Germinal center (tissue), 1 donor: ENCODE measurements at places on chromosomes 7 and 10.

GRCh38 chr10:59384761-59385160 is 22.4 kb upstream of the FAM13C start:
- DNase-seq: no peak

- DNase-seq: peak; percentile 7
Observed at GRCh38 chr7:104643587-104644217, 315.3 kb downstream of the LHFPL3 start.

GRCh38 chr7:150415161-150416153 is 35.0 kb upstream of the GIMAP8 start:
- DNase-seq: no peak

- DNase-seq: no peak
Observed at GRCh38 chr10:86317949-86318725, 48.5 kb downstream of the GRID1 start.

- DNase-seq: no peak
Observed at GRCh38 chr7:30202671-30203070, 67.9 kb downstream of the MTURN start.

DNA sequence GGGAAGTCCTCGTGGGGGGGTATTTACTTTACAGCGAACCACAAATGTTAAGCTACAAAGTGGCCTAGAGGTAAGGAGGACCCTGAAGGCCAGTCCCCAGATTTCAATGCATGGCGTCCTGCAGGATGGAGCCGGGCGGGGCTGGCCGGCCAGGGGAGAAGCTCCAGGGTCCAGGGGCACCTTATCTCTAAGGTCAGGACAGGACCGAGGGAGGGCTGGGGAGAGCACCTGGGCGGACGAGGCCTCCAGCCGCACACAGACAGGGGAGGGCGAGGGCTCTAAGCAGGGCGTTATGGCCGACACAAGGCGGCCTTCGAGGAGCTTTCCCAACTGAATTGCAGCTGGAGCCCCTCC is 96.4 kb upstream of the DIP2C start:
- no peak for DNase-seq

GRCh38 chr10:4450981-4451908 is 374.8 kb upstream of the AKR1E2 start:
- no peak for DNase-seq

- no peak for DNase-seq
Observed at GRCh38 chr10:126080879-126081411, 184.6 kb downstream of the FANK1 start.

GRCh38 chr10:87503886-87504285 is 807 bp upstream of the MINPP1 start:
- DNase-seq: no peak

- peak; percentile 50 for DNase-seq
Observed at GRCh38 chr7:98165827-98166667, 45.2 kb upstream of the BHLHA15 start.

DNA sequence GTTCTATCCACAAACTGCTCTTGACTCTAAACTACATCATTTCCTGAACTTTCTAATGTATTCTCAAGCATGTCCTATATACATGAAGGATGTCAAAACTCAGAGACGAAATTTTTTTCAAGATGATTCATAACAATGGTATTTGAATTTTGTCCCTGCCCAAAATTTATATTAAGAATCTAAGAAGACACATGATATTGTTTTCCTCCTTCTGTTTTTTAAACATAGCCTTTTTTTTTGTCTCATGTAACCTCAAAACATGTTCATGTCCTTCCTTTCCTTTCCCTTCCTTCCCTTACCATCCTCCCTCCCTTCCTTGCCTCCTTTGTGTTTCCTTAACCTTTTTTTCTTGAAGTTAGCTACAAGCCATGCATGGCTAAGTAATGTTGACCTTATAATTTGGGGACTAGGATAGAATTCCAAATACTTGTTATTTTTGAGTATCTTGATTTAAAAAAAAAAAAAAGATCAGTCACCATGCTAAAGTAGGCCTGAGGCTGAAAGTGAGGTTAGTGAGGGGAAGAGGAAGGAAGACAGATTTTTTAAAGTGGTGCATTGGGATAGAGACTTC is 163.0 kb downstream of the SUGCT start:
- no peak for DNase-seq

DNA sequence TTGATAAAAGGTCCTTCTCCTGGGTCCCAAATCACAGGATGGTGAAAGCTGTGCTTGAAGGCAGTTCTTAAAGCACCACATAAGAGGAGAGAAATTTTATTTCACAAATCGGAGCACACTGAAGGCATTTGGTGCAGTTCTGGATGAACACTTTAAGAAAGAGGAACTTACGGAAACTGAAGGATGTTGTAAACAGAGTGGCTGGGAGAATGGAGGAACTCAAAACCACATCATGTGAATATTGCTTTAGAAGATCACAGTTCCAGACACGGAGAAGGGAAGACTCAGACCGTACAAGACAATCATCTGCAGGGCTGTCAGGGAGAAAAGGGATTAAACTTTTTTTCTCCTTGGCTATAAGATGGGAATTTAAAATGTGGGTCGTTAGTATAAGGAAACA is 9.0 kb upstream of the GPR141 start:
- no peak for DNase-seq

DNA sequence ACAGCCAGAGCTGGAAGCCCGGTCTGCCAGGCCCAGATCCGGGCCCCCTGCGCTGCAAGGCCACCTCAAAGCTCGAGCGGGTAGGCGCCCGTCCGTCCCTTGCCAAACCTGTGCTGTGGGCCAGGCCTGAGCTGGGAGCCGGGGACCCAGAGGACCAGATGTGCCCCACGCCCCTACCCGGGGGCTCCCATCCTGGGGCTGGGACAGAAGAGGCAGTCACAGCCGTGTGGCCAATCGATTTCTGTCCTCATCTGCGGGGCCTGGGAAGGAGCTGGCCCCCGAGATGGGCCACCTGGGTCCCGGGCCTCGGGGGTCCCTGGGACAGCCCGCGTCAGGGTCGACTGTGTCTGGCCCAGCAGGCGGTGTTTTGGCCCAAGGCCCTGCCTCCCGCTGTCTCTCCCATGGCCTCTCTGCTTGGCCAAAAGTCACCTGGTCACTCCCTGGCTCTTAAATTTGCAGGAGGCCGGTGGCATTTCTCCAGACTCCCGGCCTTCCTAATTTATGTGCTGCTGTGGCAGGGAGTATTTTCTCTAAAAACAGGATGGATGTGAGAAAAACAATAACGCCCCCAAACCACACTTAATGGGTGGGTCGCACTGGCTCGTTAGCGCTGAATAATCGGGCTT is 63.8 kb downstream of the UNCX start:
- no peak for DNase-seq

DNA sequence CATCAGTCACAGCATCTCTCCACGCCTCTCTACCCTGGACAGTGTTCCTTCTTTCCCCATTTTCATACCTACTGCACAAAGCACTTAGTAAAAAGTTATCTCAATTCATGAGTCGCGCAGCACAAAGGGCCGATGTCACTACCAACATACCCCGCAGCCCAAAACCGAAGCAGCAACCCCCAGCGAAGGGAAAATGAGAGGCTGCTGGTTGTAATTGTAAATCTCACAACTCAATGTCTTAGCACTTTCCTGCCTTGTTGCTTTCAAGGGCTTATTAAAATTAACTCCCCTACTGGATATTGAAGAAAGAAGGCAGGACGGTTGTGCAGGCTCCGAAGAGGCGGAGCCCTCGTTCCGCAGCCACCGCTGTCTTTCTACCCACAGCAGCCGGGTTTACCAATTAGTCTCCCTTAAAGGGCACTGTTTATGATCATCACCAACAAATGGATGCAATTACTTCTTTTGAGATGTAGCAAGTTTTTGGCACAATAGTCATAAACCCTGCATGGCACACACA is 6.5 kb downstream of the DIP2C start:
- no peak for DNase-seq

- no peak for DNase-seq
Observed at GRCh38 chr7:30470163-30470770, 8.3 kb downstream of the NOD1 start.

GRCh38 chr10:88232983-88233543 is 350.1 kb downstream of the RNLS start:
- DNase-seq: no peak

- peak; percentile 61 for DNase-seq
Observed at GRCh38 chr7:140326116-140326928, 72.0 kb downstream of the SLC37A3 start.

DNA sequence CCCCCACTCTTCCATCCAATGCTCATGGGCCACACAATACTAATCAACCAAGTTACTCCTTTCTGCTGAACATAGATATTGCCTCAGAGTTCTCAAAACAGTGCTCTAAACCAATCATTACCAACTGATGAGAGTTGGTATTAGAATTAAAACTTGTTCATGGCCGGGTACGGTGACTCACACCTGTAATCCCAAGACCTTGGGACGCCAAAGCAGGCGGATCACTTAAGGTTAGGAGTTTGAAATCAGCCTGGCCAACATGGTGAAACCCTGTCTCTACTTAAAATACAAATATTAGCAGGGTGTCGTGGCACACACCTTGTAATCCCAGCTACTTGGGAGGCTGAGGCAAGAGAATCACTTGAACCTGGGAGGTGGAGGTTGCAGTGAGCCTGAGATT is 8.2 kb downstream of the TM9SF3 start:
- DNase-seq: no peak

GRCh38 chr7:32103361-32103760 is 33.2 kb upstream of the PDE1C start:
- DNase-seq: no peak

DNA sequence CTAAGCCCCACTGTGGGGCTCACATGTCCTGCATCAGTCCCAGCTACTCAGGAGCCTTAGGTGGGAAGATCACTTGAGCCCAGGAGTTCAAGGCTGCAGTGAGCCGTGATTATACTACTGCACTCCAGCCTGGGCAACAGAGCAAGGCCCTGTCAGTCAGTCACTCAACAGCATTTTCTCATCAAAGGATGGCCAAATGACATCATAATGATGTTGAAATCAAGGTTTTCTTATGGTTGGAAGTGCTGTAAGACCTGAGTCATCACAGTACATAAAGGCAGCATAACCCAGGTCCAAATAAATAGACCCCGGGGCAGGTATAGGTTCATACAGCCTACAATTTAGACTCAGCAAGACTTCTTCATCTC is 341.1 kb downstream of the PARD3 start:
- no peak for DNase-seq

DNA sequence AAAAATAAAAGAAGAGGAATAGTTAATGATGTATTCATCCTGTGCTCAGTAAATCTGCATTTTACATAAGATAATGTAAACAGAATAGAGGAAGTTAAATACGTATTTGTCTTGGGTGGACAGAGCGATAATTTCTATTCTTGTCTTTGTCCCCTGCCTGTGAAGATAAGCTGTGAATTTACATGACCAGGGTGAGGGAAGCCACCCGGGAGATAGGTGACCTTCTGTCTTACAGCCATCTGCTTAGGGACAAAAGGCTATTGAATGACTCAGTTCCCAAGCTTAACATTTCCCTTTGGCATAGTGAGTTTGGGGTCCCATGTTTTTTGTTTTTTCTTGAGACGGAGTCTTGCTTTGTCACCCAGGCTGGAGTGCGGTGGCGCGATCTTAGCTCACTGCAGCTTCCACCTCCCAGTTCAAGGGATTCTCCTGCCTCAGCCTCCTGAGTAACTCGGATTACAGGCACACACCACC is 88.7 kb upstream of the KCTD7 start:
- no peak for DNase-seq

GRCh38 chr7:117731455-117731854 is 141.8 kb downstream of the CTTNBP2 start:
- no peak for DNase-seq

DNA sequence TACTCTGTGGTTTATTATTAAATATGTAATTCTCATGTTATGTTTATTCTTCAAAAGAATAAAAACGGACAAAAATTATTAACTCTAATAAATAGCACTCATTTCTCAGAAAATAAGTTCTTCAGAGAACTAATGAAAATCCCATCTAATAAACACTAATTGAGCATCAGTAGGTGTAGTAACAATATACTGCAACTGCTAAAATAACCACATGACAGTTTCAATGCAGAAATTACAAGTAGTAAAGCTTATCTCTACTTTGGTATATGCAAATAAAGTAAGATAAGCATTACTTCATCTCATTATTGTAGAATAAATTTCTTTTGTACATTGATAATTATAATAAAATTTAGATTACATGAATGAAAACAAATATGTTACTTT is 56.4 kb upstream of the DKK1 start:
- no peak for DNase-seq

DNA sequence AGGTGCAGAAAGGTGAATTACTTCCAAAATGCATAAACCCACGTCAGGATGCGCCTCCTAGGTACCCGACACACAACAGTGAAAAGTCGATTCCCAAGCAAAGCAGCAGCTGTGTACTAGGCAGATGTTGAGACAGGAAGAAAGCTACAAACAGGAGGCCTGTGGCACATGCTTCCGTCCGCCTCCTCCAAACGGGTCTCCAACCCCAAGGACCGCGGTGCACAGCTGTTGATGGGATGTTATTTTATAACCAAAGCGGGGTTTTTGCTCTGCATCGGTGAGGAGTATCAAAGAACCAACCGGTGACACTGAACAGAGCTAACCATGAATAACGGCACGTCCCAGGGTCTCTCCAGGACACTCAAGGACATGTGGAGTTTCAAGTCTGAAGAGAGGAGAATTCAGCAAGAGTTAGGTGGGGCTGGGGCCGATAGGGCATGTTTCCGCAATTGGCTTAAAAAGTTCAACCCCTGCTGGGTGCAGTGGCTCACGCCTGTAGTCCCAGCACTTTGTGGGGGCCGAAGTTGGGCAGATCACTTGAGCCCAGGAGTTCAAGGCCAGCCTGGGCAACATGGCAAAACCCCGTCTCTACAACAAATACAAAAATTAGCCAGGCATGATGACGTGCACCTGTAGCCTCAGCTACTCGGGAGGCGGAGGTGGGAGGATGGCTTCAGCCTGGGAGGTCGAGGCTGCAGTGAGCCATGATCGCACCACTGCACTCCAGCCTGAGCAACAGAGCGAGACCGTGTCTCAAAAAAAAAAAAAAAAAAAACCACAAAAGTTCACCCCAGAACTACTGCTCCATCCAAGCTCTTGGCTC is 108.0 kb downstream of the SMURF1 start:
- DNase-seq: no peak

DNA sequence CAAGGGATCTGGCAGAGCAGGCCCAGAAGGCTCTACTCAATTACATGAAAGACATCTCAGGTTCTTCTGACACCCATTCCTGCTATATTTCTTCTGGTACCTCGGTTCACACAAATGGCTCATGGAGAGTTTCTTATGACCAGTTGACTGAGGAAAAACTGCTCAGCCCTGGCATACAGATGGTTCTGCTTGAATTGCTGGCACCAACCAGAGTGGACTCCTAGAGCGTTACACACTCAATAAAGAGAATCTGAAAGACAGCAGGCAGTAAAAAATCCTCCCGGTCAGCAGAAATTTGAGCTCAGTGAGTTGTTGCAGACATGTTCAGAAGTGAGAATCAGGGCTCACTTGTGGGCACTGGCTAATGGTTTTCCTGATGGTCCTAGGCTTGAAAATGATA is 434.4 kb downstream of the TCERG1L start:
- DNase-seq: no peak
